A172 (cell line): ENCODE measurements at places on chromosomes 12 and 14. TPM values are rescaled to one million over a fixed set of nuclear protein-coding genes. Genes with fewer than 3 reads are reported as not detected.

- no peak for DNase-seq
These were observed 15.8 kb downstream of the VDR start for GRCh38 chr12:47889040-47889439.

GRCh38 chr14:81529391-81529790, 4.3 kb downstream of the SEL1L start:
- no peak for DNase-seq

Gene KRT6C
- total RNA-seq = not detected in 2 replicates

DNA sequence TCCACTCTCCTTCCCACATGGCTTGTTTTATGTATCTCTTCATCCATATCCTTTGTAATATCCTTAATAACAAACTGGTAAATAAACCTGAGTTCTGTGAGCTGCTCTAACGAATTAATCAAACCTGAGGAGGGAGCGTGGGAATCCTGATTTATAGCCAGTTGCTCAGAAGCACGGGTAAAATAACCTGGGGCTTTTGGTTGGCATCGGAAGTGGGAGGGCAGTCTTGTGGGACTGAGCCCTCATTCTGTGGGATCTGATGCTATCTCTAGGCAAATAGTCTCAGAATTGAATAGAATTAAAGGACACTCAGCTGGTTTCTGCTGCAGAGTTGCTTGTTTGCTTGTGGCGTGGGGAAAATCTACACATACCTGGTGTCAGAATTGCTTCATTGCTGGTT, 17.5 kb upstream of the LDHB start:
- DNase-seq = no peak

DNA sequence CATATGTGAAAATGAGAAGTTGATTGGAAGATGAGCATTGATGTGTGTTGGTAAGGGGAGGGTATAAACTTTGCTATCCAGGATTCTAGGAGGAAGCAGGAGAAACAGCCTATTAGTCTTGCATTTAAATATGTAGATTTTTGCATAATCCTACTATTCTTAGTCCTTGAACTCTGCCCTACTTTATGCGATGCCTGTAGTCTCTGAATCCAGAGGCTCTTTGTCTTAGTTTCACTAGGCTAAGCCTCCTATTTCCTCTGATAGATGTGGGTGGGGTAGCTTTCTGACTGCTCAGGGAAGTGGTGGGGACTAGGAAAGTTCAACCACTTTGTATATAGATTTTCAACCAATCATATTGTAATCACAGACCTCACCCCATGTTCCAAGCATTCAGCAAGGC, 49.5 kb upstream of the KCNC2 start:
- no peak for DNase-seq

- peak; percentile 3 for DNase-seq
These were observed 73.2 kb downstream of the CEP83 start for GRCh38 chr12:94386422-94386821.

DNA sequence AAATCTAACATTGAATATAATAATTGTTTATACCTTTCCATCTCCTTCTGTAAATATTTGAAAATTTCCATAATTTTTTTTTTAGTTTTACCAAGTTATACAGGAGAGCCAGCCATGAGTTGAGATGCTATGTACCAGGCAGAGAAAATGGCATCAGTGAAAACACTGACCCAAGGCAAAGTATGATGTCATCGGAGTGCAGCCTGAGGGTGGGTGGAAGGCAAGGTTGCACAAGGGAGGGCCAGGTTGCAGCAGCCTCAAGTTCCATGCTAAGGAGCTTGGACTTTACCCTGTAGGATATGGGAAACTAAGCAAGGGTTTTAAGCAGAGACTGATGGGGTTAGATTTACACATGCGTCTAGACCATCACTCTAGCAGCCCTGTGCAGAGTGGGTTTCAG, 441.1 kb downstream of the BCAT1 start:
- DNase-seq = no peak

GRCh38 chr12:83473408-83474095, 786.8 kb downstream of the TMTC2 start:
- DNase-seq = no peak

Gene CCDC59
- 82.9 and 139 TPM in 2 replicates for total RNA-seq

GRCh38 chr14:65832431-65833266, 420.1 kb downstream of the FUT8 start:
- DNase-seq = peak; percentile 10

DNA sequence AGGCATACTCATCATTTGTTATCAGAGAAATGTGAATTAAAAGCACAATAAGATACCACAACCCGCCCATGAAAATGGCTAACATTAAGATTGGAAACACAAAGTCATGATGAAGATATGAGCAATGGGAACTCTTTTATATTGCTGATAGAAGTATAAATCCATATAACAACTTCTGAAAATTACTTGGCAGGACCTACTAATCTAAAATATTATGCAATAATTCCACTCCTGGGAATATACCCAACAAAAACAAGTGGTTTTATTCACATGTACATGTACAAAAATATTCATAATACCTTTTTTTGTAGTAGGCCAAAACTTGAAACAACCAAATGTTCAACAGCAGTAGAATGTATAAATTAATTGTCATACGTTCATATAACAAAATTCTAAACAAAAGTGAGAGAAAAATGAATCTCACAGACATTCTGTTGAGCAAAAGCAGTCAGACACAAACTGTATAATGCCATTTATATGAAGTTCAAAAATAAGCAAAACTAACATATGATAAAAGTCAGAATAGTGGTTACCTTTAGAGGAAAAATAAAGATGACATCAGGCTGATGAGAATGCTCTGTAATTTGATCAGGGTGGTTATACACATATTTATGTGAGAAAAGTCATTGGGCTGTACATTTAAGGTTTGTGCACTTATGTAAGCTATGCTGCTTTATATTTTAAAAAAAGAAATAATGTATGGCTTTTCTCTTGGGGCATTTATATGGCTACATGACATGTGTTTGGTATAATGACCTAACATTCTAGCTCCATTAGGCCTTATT, 309.2 kb upstream of the KITLG start:
- no peak for DNase-seq

GRCh38 chr12:26833743-26834490, 923 bp upstream of the ITPR2 start:
- DNase-seq = no peak

DNA sequence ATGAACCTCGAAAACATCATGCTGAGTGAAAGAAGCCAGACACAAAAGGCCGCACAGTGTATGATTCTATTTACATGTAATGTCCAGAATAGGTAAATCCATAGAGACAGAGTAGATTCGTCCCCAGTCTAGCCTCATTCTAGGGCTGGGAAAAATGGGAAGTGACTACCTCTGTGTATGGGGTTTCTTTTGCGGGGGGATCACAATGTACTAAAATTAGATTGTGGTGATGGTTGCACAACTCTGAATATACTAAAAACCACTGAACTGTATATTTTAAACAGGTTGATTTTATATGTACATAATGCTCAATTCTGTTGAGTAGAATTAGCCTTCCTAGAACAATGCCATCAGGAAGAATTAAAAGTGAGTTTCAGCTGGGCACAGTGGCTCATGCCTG, 6.3 kb upstream of the RILPL2 start:
- no peak for DNase-seq

DNA sequence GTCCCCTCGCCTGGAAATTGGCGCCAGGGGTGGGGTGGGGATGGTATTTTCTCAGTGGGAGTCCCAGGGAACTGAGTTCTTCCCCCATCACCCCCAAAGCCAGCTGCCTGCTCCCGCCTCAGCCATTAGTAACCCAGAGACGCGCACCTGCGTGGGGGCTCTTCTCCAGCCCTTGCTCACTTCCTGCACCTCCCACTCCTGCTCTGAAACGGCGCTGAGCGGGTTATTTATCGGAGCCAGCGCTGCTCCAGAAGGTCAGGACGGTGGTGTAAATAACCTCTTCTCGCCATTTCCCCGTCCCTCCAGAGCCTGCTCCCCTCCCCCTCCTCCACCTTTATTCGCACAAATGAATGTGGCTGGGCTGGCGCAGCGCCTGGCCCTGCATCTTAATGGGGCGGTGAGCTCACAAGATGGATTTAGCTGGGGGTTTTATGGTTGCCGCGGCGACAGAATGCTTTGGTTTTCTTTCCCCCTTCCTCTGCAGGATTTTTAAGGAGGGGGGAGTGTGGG, 12.2 kb downstream of the GPR84 start:
- DNase-seq = peak; percentile 55

GRCh38 chr14:51000566-51000965, 56.3 kb upstream of the PYGL start:
- no peak for DNase-seq
